Left kidney (tissue), 8 donors: ENCODE measurements at places on chromosomes 5 and 9. TPM values are rescaled to one million over a fixed set of nuclear protein-coding genes. Genes with fewer than 3 reads are reported as not detected.
A peak's percentile ranks its signal among the peaks of the same experiment; 100 is the strongest.

GRCh38 chr5:24535646-24536045 is 109.1 kb downstream of the CDH10 start:
- DNase-seq, result no peak

DNA sequence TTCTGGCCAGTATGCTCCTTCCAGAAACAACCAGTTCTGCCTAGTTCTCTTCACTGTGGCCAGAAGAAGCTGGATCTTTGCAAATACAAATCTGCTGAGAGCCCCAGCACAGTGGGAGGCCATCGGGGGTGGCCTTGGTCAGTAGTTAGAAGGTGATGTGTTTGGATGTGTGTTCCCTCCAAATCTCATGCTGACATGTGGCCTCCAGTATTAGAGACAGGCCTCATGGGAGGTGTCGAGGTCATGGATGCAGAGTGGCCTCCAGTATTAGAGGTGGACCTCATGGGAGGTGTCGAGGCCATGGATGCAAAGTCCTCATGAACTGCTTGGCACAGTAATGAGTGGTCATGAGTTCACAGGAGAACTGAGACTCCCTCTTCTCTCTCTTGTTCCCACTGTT is 7.6 kb upstream of the IRX2 start:
- DNase-seq, result no peak

DNA sequence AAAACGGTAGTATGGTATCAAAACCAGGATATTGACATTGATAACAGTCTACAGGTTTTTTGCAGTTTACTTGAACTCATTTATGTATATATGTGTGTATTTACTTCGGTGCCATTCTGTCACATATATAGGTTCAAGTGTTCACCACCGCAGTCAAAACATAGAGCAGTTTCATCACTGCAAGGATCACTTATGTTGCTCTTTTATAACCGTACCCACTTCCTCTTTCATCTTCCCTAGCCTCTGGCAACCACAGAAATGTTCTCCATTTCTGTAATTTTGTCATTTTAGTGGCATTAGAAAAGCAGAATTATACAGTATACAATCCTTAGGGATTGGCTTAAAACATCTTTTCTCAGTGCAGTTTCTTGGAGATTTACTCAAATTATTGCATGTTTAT is 90.3 kb downstream of the SH3GL2 start:
- no peak for DNase-seq

DNA sequence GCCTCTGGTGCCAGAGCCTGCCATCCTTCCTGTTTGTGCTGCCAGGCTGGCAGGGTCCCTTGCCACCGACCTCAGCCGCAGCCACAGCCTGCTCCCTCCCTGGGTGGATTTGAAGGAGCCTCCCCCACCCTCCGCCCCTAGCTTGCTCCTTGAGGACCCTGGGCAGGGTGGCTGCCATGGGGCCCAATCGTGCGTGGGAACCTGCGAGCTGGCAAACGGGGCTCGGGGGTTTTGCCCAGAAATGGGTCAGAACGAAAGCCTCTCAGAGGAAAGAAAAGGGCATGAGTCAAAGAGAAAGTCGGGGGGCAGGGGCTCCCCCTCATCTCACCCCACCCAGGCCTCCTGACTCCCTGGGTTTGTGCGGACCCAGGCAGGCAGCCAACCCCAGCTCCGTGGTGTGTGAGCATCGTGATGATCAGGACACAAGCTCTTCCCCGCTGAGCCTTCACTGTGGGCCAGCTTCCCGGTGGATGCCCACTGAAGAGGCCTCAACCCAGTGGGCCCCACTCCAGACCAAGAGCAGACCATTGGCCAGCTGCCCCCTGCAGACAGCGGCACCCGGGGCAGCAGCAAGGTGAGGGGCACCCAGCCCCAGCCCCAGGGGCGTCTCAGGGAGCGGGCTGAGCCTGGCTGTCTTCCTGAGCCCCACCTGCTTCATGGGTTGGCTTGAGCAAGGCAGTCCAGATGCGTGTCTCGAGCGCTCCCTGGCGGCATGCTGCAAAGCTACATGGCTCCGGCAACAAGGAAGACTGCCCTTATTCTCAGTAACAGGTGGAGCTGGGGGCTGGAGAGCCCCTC is 3.0 kb upstream of the FUT7 start:
- DNase-seq, result no peak

DNA sequence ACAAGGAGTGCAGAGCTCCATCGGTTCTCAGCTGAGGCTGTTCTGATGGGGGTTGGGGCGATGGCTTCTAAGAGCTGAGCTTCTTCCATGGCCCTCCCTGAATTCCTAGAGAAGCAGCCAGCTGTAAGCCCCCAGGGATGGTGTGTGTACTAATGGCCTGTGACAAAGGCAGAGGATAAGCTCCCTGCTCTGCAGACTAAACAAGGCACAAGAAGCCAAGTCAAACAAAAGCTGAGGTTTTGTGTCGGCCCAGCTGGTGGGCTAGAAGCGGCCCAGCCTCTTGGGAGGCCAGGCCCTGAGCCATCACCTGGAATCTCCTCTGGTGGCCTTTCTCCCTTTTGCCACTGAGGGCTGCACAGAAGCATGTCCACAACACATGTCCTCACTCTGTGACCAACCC is 75.0 kb upstream of the XPA start:
- DNase-seq, result no peak

DNA sequence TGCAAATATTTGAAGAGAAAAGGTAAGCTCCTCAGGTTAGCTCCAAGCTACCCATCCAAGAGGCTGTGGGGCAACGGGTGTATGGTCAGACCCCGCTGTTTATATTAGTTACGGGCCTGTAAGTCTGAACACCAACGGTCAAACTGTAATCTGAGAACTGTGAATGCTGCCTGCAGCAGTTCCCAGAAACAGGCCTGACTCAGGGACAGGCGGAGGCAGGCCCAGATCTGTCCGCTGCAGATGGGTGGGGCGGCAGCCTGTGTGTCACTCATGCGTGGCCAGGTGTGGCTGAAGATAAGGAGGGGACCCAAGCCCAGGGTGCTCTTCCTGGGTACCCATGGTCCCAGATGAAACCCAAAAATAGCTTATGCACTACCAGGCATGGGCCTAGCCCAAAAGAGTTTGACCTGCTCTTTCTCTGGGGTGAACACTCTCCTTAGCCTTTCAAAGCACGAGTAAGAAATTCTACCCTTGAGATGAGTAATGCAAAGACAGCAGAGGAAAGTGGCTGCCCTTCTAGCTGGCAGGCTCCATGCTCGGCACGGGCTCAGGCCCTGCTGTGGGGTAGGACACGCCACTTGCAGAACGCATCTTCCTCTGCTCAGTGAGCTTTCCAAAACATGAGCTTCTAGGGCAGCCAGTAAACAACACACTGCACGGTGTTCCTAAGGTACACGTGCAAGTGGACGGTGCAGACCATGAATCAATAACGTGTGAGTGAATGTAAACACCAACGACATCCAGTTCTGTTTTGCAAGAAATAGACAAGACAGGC is 9.1 kb downstream of the UBAC1 start:
- peak; percentile 71 for DNase-seq

Gene DOCK8
- polyA plus RNA-seq, result 15.2 TPM
